Activated naive CD4-positive, alpha-beta T cell treated with anti-CD3 and anti-CD28 coated beads, Interleukin-2, amount 50 U/mL, for 72 hours (primary cell): ENCODE measurements at places on chromosomes 6 and 20. TPM values are rescaled to one million over a fixed set of nuclear protein-coding genes. Genes with fewer than 3 reads are reported as not detected.

The ANKRD60 gene
- total RNA-seq = not detected

DNA sequence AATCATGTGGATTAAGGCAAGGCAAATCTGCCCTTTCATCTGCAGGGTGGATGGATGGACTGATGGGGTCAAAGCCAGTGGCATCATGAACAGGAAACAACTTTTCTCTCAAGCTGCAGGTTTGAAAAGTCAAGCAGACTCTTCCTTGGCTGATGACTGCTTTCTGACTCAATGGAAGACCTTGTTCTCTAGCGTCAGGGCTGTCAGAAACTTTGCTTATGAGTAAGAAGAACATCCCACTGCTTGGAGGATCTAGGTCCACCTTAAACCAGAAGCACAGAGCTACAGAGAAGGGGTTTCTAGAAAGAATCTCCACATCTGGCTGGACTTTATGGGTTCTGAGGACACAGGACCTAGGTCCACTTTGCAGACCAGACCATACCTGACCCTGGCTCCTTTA is 36.3 kb upstream of the CST5 start:
- no peak for DNase-seq

DNA sequence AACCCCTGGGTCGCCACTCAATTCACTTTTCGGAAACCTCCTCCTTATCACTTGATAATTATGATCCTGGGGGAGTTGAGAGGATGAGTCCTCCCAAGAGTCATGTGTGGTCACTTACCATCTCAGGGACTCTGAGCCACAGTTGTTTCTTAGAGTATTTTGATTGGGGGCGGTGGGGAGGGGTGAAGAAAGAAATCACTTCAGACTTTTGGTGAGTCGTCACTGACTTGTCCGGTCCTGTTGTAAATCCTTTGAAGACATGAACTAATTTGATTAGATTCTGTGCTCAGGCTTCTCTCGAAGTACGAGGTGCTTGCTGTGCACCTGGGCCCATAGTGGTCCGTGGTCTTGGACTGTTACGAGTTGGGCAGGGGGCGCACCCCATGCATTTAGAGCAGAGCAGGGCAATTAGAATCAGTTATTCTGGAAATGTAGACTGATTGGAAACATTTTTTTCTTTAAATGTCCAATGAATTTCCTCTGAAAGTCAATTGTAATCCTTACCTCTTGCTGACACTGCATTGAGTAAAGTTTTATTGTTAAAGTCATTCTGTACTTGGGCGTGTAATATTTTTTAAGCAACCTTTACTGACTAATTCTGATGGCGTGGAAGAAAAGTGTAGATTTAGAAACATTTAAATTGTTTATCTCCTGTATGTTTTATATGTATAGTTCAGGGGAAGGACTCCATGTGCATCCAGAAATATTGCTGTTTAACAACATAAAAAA is 173.4 kb downstream of the SLC16A10 start:
- no peak for DNase-seq

- no peak for DNase-seq
These were observed 370.6 kb downstream of the SAMD5 start for GRCh38 chr6:147879031-147879580.

DNA sequence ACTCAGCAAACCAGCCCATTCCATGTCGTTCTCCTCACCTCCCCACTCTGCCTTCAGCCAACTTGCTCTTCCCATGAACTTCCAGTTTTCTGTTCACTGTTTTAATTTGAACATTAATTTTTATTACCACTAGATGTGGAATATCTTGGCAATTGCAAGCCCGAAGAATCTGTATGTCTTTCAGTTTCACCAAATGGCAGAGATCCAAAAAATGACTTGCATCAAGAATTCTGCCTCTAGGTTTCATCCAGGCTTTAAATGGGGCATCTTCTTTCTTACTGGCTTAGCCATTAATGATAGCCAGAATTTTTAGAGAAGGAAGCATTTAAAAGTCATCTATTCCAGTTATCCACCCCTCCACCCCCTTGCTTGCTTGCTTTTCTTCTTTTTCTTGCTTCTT is 39.0 kb downstream of the CAP2 start:
- no peak for DNase-seq
